Breast epithelium (tissue), 4 donors: ENCODE measurements at places on chromosomes 3 and 15. TPM values are rescaled to one million over a fixed set of nuclear protein-coding genes. Genes with fewer than 3 reads are reported as not detected.

The STXBP5L gene
- 0.33 TPM for total RNA-seq

The SH3GL3 gene
- total RNA-seq = not detected

The SSUH2 gene
- total RNA-seq = 0.15 TPM

The UBE2E2 gene
- 96.2 TPM for total RNA-seq

The STAC gene
- total RNA-seq = 1.4 TPM

DNA sequence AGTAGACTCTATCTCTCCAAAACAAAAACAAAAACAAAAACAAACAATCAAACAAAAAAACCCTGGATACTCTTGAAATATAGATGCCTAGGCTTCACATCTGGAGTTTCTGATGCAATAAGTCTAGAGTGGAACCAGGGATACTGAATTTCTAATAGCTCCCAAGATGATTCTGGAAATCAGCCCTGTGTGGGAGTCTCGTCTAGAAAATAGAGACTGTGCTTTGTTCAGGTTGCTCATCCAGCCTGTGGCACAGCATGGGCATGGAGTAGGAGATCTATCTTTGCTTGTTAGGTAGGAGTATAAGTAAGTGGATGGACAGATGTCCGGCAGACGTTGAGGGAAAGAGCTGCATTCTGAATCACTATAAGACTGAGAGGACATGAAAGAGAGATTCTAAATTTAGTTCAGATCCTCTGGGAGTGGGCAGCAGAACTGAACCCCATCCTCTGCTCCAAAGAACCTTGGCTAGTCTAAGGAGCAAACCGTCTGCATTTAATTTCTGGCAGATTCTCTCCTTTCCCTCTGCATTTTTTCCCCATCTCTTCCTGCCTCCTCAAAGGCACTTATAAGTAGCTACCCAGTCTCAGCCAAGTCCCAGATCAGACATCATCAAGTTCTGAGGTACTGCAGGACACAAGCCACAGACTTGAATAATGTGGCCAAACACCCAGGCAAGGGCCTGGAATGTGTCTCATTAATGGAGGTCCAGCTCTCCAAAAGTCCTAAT, 92.6 kb upstream of the STRIT1 start:
- no peak for DNase-seq

DNA sequence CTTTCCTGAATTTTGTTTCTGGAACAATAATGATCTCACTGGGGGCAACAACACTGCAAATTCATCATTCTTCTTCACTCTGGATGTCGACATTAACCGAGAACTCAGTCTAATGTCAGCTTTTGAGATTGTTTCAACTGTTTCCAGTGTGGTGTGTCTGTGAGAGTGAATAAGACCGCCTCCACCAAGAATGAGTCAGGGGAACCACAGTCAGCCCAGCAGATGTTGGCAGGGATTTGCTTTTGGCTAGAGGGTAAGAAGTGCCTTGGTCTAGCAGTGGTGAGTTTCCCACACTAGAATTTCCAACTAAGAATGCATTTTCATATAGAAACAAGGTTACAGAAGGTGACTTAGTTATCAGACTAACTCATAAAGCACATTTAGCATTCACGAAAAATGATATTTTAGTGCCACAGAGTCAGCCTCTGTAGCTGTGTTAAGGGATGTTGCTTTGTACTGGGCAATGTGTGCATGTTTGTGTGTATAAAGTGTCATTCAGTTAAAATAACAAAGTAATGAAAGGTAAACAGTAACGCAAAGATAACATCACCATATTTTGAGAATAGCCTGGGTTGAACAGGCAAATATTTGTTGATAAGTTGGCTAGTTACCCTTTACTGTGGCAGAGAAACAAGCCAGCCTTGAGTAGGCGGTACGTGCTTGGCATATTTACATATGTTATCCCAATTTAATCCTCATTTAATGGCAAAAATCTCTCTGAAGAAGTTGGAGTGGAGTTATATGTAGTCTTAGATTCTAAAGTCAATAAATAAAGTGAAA, 33.8 kb downstream of the DRD3 start:
- DNase-seq = no peak

GRCh38 chr3:48018841-48019240, 2.6 kb upstream of the MAP4 start:
- DNase-seq = no peak

- DNase-seq = no peak
These were observed 103.6 kb downstream of the APBA2 start for GRCh38 chr15:28989239-28989830.

DNA sequence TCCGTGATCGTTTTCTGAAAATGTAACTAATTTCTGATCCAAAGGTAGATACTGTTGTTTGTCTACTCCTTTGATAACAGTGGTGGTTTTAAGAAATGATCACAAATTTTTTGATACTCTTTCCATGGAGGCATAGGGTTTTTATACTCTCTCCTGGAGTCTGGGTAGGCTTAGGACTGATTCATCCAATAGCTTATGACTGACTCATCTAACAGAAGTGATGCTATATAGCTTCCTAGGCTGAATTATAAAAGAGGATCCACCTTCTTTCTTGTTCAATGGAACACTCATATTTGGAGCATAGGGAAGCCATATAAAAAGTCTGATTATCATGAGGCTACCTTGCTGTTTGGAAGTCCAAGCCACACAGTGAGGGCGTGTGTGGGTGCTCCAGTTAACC, 84.3 kb downstream of the CHST2 start:
- no peak for DNase-seq

DNA sequence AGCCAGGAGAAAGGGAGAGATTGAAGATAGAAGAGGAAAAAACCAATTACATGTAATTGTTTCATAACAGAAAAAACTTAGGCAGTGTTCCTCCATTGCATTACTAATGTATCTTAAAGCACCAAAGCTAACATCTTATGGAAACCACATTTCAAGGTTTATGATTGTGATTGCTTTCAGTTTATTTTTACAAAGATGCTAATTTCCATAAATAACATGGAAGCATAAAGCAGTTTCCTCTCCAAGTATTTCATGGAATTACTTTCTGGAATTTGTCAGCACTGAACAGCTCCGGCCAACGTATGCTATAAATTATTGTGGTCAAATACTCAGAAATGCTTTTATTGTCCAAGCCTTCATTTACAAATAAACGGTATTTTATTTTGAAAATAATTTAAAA, 11.6 kb downstream of the ADAMTSL3 start:
- no peak for DNase-seq

GRCh38 chr15:66825731-66826130, 123.7 kb downstream of the SMAD6 start:
- DNase-seq = no peak

- no peak for DNase-seq
These were observed 781.7 kb downstream of the SQOR start for GRCh38 chr15:46416544-46416943.

DNA sequence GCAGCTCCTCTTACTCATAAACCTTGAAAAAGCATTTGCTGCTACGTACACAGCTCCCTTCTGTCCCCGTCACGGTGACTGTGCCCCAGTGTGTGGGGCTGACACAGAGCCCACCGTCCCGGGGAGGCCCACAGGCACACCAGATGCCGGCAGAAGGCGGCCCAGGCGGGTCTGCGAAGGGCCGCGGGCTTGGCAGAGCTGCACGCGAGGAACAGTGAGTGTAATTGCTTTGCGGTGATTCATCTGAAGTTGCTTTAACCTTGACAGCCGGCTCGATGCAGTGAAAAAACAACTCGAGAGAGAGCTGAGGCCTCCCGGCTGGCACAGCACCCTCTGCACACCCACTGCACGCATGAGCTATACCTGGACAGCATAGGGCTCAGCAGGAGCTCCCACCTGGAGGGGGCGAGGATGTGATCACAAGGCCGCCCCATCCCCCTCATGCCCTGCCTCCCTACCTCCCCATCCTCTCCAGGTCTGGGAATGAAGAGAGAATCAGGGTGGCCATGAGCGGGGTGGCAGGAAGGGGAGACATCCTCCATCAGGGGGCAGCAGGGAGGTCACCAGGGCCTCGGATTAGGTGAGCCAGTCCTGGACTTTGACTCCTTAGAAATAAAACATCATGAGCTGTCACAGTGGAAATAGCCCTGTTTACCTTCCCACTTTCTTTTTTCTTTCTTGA, 172.7 kb downstream of the MEGF11 start:
- no peak for DNase-seq

GRCh38 chr15:100988857-100989256, 69.7 kb downstream of the LRRK1 start:
- DNase-seq = no peak

DNA sequence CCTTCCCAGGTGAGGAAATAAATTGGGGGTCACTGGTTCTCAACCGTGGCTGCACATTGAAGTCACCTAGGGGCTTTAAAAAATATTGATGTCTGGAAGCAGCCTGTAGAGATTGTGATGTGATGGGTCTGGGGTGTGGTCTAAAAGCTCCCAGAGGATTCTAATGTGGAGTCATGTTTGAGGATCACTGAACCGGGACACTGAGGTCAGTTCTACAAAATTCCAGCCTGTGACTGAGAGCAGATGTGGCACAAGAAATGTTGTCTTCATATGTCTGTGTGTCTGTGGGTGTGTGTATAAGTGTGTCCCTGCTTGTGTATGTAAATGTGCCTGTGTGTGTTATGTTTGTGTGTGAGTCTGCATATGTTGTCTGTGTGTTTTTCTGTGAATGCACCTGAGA, 79.9 kb downstream of the TLE3 start:
- DNase-seq = no peak

DNA sequence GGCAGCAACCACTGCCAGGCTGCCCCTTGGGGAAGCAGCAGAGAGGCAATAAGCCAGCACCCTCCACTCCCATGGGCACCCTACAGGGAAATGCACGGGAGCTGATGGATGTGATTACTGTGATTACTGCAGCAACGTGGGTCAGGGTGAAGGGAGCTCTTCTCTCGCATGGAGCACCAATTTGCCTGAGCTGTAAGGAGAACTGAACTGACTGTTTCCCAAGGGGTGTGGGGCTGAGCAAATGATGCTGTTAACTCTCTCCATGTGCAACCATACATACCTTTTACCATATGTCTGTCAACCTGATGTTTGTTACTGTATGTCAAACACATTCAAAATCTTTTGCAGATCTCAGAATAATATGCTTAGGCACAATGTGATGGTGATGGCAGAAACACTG, 680.6 kb downstream of the SQOR start:
- DNase-seq = no peak

DNA sequence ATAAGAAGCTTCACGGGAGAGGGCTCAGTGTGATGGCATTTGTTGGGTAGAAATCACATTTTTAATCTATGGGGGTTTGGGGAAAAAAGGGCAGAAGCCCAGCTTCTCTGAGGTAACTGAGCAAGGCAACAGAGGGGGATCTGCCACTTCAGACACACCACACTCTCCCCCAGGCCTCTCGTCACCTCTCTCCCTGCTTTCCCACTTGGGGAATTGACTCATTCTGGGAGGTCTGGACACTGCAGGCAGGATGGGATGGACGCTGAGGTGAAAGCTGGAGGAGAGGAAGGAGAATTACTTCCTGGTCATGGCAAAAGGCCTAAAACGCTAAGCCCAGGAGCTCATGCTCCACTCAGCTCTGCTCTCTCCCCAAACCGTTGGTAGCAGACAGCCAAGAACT, 33.2 kb downstream of the MYO5C start:
- no peak for DNase-seq

- DNase-seq = no peak
These were observed 302.3 kb upstream of the ICE2 start for GRCh38 chr15:60781211-60781713.

- no peak for DNase-seq
These were observed 35.4 kb downstream of the SV2B start for GRCh38 chr15:91135201-91136130.

DNA sequence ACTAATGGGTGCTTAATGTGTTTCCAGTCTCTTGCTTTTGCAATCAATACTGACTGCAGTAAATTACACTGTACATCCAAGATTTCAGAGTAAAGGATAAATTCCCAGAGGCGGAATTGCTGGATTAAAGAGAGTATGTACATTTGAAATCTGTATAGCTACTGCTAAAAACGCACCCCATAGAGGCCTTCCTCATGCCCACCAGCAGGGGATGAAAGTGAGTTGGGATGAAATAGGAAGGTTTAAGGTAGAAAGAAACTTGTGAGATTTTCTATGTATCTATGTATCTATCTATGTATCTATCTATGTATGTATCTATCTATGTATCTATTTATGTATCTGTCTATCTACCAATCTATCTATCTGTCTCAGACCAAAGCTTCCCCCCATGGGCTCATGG, 28.4 kb downstream of the TMEM44 start:
- DNase-seq = no peak

GRCh38 chr3:191283400-191283799, 45.8 kb upstream of the CCDC50 start:
- DNase-seq = no peak

- no peak for DNase-seq
These were observed 17.7 kb downstream of the NTRK3 start for GRCh38 chr15:88238618-88239430.
